Activated B cell treated with CpG ODN at 0.5 μM for 24 hours (primary cell): ENCODE measurements at places on chromosomes 11 and 22.

GRCh38 chr11:118126082-118126838 lies 26.4 kb downstream of the SCN4B start:
- no peak overlapping the region for H3K27ac ChIP-seq
- no peaks in the 10 kb centered on the region for H3K36me3 ChIP-seq
- DNase-seq: no peak
- H3K4me3 ChIP-seq: no peak overlapping the region

DNA sequence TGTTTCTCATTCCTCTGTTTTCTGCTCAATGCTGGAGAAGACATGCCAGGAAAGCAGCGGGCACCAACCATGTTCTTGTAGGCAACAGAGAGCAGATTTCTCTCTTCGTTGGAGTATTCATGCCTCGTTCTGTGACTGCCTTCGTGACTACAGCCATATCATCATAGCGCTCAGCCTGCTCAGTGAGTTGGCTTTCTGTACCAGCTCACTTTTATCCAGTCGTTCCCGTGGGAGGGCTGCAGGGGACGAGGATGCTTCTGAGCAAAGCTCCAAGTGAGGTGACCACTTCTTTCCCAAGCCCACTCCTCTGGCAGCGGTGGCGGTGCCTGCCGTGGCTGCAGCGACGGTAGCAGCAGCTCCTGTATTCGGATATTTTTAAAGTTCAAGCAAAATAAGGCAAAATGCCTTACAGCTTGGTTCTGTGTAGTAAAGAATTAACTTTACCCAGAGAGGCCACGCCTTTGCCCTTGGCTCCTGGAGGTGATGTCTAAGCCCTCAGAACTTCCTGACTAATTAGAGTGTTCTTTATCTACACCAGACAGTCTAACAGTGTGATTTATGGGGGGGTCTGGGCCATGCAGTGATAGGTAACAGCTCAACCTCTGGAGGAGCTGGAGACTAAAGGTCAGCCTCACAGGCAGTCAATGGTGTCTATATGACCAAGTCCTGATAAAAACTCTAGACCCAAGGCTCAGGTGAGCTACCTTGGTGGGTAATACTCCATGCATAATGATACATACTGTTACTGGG lies 35.3 kb downstream of the LDHAL6A start:
- DNase-seq: no peak
- peaks cover 17% of the 10 kb centered on the region for H3K4me1 ChIP-seq

GRCh38 chr11:95456714-95457491 lies 225.9 kb upstream of the SESN3 start:
- H3K4me3 ChIP-seq: no peak overlapping the region
- H3K27ac ChIP-seq: no peak overlapping the region
- no peaks in the 10 kb centered on the region for H3K27me3 ChIP-seq
- no peaks in the 10 kb centered on the region for H3K36me3 ChIP-seq
- H3K4me1 ChIP-seq: peaks cover 23% of the 10 kb centered on the region

DNA sequence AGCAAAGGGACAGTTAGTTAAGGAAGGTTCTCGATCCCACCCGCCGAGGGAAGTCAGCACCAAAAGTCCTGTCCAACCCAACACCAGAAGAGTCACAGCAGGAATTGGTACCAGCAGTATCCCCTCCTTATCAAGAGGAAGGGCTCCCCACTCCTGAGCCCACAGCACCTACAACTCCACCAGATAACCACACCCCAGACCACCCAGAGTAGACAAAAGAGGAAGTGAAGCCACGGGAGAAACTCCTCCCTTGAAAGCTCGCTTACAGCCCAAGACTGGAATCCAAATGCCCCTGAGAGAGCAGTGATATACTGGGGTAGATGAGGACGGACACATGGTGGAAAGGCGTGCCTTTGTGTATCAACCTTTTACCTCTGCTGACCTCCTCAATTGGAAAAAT lies 7.3 kb upstream of the CD5 start:
- peak overlapping the region; percentile 53 for H3K4me3 ChIP-seq
- DNase-seq: no peak
- H3K27ac ChIP-seq: peak overlapping the region; percentile 86
- no peaks in the 10 kb centered on the region for H3K27me3 ChIP-seq
- H3K4me1 ChIP-seq: peaks cover 63% of the 10 kb centered on the region

DNA sequence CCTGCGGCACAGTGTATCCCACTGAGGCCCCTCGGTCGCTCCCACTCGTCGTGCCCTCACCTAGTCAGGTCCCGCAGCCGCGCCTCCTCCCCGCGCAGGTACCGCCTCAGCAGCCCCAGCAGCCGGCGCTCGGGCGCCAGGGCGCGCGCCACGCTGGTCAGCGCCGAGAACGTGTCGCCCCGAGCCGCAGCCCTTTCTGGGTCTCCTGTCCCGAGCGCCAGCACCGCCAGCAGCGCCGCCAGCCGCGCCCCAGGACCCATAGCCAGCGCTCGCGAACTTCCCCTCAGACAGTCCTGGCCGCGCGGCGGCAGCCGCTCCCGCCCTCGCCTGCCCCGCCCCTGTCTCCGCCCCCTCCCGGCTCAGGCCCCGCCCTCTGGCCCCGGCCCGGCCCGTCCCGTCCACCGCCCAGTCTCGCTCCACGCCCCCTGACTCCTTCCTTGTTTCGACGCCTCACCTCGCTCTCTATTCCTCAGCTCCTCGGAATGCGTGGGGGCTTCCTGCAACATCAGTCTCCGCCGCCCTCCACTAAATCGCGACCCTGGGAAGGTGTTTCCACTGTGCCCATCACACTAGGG lies at the start of gene P4HA3:
Gene P4HA3, minus strand, starts transcription at position 289 of the 575 bp plus-strand sequence. Its CDS starts 29 bp downstream, at position 260.
- peaks cover 25% of the 10 kb centered on the region for H3K27me3 ChIP-seq
- peak within 1 kb of the TSS; percentile 21 for H3K4me3 ChIP-seq
- H3K36me3 ChIP-seq: no peaks in the 10 kb centered on the region

DNA sequence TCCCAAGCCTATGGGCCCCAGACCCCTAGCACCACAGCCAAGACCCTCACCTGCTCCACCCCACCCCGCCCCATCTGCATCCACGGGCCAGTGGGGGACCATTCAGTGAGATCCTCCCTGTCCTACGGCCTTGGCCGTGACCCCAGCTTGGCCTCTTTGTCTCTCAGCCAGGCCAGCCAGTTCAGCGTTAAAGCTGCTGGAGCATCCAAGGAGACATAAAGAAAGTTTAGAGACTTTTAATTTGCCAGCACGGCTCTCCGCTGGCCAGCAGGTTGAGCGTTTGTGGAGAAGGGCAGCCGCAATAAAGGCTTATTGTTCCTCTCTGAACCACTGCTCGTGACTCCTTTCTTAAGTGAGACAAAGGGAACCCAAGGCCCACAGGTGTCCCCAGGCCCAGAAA lies 49.3 kb upstream of the LMO1 start:
- H3K4me3 ChIP-seq: no peak overlapping the region
- H3K36me3 ChIP-seq: no peaks in the 10 kb centered on the region
- no peaks in the 10 kb centered on the region for H3K4me1 ChIP-seq
- no peak overlapping the region for H3K27ac ChIP-seq
- no peaks in the 10 kb centered on the region for H3K27me3 ChIP-seq

DNA sequence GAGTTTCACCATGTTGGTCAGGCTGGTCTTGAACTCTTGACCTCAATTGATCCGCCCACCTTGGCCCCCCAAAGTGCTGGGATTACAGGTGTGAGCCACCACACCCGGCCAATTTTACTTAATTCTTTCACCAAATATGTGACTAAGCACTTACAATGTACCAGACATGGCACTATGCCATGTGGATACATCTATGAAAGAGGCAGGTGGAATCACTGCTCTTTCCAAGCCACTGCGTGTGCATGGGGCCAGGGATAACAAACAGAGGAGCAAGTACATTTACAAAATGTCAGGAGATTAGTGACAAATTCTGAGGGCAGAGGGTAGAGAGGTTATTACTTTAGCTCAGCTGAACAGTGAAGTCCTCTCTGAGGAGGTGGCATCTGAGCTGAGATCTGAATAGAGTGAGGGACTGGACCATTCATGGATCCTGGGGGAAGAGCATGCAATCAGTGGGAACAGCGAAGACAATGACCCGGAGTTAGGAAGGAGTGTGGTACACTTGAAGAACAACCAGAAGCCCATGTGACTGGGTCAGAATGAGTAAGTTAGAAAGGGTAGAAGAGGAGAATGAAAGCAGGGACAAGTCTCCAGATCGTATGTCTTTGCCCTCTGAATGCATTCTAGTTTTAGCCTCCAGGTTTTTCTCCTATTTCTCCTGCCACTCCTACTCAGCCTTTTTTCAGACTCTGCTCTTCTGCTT lies 38.3 kb upstream of the GRAMD1B start:
- H3K4me3 ChIP-seq: no peak overlapping the region
- no peaks in the 10 kb centered on the region for H3K36me3 ChIP-seq
- no peak overlapping the region for H3K27ac ChIP-seq

DNA sequence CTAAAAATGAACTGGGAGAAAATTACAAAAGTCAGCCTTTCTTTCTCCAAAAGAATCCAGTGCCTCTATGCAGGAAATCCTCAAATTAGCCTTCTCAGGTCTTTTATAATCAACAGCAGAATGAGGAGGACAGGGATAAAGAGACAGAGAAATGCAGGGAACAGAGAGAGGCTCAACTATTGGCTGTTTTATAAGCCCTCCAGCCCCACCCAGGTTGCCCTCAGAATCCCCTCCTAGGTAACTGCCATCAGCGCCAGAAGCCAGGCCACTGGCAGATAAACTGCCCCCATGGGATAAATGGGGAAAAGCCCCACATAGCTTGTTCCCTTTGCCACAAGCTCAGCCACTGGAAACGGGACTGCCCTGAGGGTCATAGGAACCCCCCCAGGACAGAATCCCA lies 10.9 kb upstream of the HMOX1 start:
- H3K27me3 ChIP-seq: no peaks in the 10 kb centered on the region
- H3K4me1 ChIP-seq: peaks cover 49% of the 10 kb centered on the region
- no peak overlapping the region for H3K27ac ChIP-seq
- no peak for DNase-seq
- H3K36me3 ChIP-seq: no peaks in the 10 kb centered on the region

DNA sequence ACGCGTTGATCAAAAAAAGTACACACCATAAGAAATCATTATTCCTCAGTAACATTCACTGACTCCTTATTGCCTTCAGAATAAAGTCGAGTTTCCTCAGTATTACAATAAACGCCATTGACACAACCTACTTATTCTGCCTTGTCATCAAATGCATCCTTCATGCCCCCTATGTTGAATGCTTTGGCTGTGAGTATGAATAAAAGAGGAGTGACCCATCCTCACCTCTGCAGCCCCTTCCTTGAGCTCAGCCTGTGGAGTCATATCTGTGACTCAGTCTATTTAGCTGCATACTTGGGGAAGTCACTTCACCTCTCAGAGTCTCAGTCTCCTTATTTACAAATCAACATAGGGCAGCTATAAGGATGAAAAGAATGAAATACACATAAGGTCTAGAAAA lies 65.1 kb downstream of the USP35 start:
- H3K27me3 ChIP-seq: no peaks in the 10 kb centered on the region
- no peak overlapping the region for H3K4me3 ChIP-seq
- H3K4me1 ChIP-seq: no peaks in the 10 kb centered on the region
- H3K36me3 ChIP-seq: peaks cover 15% of the 10 kb centered on the region
- DNase-seq: no peak

GRCh38 chr22:37019309-37020191 lies at the start of the genes MPST and TST:
Gene MPST (plus strand): TSS chr22:37019742. CDS start chr22:37019837, 95 bp downstream.
Gene TST (minus strand): TSS chr22:37019447. CDS start chr22:37018732, 715 bp downstream.
- H3K4me1 ChIP-seq: peaks cover 18% of the 10 kb centered on the region
- peak within 1 kb of the TSS; percentile 92 for H3K4me3 ChIP-seq

DNA sequence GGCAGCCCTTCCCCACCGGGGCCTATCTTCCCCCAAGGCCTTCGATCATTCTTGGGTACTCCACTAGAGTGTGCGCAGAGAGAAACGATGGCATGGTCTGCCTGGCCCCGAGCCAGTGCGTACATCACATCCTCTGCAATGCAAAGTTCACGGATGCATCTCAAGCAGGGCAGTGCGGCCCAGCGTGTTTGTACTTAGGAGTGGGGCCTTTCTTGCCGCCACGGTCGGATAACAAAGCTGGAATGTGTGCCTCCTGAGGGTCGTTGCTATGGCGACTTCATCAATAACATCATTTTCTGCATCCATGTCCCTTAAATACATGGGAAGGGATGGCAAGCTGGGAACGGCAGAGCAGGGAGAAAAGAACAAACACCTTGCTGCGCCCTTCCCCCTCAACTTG lies 73.9 kb downstream of the SCUBE1 start:
- peaks cover 5% of the 10 kb centered on the region for H3K4me1 ChIP-seq
- no peak overlapping the region for H3K4me3 ChIP-seq
- peaks cover 13% of the 10 kb centered on the region for H3K27me3 ChIP-seq
- no peak overlapping the region for H3K27ac ChIP-seq
- H3K36me3 ChIP-seq: no peaks in the 10 kb centered on the region

DNA sequence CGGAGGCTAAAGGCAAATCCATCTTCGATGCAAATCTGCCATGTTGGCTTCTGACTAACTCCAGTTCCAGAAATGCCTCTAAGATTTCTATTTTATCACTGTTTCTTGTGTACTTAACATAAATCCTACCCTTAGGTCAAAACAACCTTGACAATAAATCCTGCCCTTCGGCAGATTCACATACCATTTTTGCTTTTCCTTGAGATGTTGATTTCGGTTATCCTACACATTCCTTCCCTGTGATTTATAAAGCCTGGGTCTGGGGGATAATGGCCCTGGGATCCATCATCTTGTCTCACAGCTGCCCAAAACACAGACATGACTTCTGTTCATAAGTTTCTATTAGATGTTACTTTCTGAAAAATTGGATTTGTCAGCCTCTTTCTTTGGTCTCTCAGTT lies 231.7 kb upstream of the CARD18 start:
- no peaks in the 10 kb centered on the region for H3K36me3 ChIP-seq
- H3K27me3 ChIP-seq: no peaks in the 10 kb centered on the region
- H3K4me3 ChIP-seq: no peak overlapping the region
- no peak overlapping the region for H3K27ac ChIP-seq
- DNase-seq: no peak
- H3K4me1 ChIP-seq: no peaks in the 10 kb centered on the region

DNA sequence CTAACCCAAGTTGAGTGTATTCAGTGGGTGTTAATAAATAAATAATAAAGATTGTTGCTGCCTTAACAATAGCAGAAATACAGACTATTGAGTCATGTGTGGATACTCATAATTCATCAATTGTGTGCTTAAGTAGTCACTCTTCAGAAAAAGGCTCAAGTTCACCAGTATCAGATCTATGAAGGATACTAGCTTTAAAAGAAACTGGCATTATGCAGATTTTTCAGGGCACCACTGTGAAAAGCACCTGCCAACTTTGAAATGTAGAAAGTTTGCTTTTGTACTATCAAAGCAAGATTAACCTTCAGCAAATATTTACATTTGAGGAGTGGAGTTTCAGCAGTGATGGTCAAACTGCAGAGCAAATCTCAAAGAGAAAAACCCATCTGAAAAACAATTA lies 20.1 kb upstream of the SYTL2 start:
- H3K27me3 ChIP-seq: no peaks in the 10 kb centered on the region
- DNase-seq: no peak

DNA sequence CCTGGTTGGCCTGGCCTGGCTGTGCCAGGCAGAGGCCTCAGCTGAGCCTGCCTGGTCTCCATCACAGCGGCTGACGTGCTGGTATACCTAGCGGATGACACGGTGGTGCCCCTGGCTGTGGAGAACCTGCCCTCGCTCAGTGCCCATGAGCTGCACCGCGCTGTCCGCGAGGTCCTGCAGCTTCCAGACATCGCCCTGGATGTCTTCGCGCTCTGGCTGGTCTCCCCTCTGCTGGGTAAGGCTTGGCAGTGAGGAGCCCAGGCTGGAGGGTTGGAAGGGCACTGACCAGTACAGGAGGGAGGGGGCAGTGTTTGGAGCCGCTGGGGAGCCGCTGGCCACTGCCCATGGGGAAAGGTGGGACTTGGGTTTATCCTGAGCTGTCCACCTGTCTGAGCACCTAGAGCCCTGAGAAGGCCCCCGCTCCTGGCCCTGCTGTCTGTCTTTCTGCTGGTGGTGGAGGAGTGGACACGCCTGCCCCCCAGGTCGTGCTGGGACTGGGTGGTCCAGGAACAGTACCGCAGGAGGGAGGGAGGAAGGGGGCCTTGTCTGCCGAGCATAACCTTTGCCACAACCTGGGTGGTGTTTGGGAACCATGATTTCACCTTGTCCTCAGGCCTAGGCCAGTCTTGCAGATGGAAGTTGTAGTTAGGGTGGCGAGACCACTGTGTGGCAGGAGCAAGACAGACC lies 3.0 kb downstream of the FRMD8 start:
- no peak overlapping the region for H3K27ac ChIP-seq
- H3K27me3 ChIP-seq: no peaks in the 10 kb centered on the region
- peaks cover 71% of the 10 kb centered on the region for H3K4me1 ChIP-seq
- no peak for DNase-seq
